ENCODE measurements at places on chromosomes 6 and 20.

- DNase-seq, result no peak
These were observed 31.0 kb downstream of the SIRPA start for GRCh38 chr20:1926237-1926636.

DNA sequence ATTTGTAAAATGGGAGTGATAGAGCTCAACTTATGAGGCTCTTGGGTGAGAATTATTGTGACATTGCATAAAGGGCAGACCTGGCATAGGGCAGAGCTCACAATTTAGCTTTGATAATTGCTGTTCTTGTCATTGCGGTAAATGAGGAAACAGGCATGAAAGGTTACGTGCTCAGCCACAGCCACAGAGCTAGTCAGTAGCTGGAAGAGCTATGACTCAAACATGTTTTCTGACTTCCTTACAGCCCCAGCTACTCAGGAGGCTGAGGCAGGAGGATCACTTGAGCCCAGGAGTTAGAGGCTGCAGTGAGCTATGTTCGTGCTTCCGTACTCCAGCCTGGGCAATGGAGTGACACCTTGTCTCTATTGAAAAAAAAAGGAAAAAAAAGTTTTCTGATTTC is 3.5 kb upstream of the GHRH start:
- DNase-seq, result no peak

DNA sequence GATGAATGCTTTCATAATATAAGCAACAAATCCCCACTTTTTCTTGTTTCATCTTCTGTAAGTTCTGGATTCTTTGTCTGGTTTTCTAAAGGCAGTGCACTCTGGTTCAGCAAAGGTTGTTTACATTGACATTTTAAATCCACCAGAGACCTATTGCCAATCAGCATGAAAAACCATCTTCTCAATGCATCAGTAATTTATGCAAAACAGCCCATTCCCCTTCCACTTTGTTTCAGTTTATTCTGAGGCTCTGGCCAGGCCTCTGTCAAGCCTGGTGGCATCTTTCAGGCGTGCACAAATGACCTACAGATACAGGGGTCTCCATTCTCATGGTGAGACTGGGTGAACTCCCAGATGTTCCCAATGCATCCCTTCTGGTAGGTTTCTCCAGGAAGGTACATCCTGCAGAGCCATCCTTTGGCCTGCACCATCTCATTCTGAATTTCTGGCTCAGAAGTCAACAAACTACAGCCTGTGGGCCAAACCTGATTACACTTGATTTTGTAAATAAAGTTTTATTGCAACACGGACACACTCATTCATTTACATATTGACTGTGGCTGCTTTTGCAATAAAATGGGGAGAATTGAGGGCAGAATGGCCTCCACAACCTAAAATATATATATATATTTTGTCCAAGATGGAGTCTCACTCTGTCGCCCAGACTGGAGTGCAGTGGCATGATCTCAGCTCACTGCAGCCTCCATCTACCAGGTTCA is 405.4 kb downstream of the PREX1 start:
- no peak for DNase-seq

DNA sequence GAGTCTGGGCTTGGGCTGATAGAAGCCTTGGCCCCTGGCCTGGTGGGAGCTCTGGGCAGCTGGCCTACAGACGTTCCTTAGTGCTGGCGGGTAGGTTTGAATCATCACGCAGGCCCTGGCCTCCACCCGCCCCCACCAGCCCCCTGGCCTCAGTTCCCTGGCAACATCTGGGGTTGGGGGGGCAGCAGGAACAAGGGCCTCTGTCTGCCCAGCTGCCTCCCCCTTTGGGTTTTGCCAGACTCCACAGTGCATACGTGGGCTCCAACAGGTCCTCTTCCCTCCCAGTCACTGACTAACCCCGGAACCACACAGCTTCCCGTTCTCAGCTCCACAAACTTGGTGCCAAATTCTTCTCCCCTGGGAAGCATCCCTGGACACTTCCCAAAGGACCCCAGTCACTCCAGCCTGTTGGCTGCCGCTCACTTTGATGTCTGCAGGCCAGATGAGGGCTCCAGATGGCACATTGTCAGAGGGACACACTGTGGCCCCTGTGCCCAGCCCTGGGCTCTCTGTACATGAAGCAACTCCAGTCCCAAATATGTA is 957 bp upstream of the VEGFA start:
- no peak for DNase-seq

- no peak for DNase-seq
These were observed 141.5 kb downstream of the ANKRD60 start for GRCh38 chr20:58086763-58087561.
